ENCODE measurements at places on chromosomes 2 and 18.

DNA sequence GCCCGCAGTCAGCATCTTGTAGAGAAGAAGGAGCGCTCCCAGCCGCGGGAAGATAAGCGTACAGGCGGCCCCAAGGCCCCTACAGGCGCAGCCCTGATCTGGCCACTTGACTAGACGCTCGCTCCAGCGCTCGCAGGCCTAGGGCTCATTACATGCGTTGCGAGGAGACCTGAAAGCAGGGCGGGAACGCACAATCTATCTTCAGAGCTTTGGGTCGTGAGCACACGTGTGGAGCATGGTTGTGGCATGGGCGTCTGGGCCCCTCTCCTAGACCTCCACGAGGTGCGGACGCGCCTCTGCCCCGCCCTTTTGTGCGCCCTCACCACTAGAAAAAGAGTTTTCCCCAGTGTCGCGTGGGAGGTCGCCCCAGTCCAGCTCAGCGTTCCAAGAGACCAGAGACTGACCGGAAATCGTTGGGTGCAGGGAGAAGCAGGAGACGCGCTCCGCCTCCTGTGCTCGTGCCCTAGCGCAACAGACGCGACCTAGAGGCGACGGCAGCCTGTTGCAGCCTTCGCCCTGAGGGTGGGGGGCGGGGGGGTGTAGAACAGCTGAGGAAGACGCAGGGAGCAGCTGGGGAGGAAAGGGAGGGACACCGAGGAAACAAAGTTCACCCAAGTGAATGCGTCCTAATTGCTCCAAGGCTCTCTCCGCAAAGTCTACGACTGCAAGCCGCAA, 12.6 kb downstream of the NR4A2 start:
- DNase-seq, result no peak

GRCh38 chr18:49101236-49101635, 150.5 kb upstream of the SMAD7 start:
- DNase-seq, result no peak

GRCh38 chr2:238874330-238875050, 26.6 kb downstream of the TWIST2 start:
- DNase-seq, result no peak

GRCh38 chr18:50742952-50743351, 76.9 kb downstream of the MRO start:
- no peak for DNase-seq

DNA sequence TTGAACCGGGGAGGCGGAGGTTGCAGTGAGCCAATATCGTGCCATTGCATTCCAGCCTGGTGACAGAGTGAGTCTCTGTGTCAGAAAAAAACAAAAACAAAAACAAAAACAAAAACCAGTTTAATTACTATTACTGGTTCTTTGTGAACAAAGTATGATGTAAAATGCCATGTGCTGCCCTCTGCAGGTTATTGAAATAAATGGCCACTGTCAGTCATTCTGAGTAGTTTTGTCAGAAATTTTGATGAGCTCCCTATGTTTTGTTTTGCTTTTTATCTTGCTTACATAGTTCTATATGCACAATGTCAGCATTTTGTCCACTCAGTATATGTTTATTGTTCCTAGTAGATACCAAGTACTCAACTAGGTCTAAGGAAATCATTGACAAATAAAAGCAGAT, 423.6 kb upstream of the CHST9 start:
- no peak for DNase-seq
